ENCODE measurements at places on chromosomes 3 and 15.
A peak's percentile ranks its signal among the peaks of the same experiment; 100 is the strongest.

DNA sequence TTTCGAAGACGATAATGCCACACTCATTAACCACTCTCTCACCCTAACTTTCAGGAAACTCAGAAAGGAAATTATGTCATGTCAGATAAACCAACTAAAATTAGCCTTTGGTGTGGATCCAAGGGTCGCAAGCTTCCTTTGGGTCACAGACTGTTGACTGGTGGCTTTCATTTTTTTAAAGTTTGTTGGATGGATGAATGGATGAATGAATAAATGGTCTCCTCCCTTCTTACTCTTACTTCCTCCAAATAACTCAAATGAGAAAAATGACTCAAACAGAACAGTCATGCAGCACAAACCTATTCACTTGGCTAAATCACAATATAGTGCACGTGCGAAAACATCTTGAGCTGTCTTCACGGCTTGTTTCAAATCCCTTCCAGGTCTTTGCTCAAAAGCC, 82.9 kb upstream of the HACD2 start:
- no peak for DNase-seq

GRCh38 chr3:6396631-6397030, 464.3 kb upstream of the GRM7 start:
- no peak for DNase-seq

DNA sequence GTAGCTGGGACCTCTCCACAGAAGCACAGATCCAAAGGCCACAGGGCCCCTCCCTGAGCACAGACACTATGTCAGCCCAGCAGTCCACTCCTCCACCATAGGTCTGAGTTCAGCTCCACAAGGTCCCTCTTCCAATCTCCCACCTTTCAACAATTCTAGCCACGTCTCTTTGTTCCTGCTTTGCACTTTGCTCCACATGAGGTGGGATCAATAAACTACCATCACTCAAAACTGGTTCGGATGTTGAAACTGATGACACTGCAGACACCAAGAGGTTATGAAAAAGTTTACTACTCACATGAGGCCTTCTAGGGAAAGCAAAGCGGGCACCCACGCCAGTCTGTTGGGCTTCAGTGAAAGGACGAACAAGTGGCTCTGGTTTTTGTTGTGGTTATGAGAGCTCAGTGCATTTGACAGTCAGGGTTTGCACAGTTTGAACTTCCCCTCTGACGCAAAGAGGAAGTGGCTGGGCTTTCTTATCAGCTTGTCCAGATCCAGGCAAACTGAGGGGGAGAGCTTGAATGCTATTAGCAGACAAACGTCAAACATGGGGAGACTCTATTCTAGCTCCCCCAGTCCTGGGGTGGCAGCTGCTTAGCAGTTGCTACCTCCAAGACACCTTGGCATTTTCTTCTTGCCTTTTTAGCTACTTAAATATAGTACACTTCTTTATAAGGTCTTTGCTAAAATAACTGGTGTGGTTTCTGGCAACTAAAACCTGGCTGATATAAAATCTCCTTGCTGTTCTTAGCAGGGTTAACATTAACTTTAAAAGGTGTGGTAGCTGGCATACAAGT, 37.8 kb downstream of the ZNF445 start:
- peak; percentile 41 for DNase-seq

DNA sequence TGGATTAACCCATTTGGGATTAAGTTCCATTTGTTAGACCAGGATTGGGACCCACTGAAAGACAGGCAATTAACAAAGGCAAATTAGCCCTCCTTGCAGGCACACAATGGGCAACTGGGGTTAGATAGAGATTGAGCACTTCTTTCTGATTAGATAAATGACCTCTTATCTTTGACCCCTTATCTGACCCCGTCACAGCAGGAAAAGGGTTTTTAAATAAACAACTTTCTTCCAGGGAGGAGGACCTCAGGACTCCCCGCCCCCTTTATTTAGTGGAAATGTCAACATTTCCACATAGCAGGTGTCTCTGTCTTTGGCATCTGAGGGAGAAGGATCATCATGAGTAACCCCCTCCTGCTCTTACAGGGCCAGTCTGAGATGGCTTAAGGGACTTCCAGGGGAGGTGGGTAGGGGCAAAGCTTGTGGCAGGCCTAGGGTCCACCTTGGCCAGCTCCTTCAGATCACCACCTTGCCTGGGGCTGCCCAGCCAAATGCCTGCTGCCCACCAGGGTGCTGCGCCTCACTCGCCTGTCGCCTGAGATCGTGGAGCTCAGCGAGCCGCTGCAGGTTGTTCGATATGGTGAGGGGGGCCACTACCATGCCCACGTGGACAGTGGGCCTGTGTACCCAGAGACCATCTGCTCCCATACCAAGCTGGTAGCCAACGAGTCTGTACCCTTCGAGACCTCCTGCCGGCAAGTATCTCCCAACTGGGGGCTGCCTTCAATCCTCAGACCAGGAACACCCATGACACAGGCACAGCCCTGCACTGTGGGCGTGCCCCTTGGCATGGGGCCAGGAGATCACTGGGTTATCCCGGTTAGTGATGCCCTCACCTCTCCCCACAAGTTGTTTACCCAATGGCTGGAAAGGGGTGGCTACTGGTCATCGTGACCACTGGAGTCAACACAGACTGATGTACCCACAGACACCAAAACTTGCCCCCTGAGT, 2.6 kb upstream of the WDR6 start:
- no peak for DNase-seq

- DNase-seq, result no peak
Observed at GRCh38 chr15:70289191-70289955, 191.7 kb upstream of the TLE3 start.

GRCh38 chr15:64092075-64092820, 1.4 kb downstream of the CIAO2A start:
- no peak for DNase-seq

DNA sequence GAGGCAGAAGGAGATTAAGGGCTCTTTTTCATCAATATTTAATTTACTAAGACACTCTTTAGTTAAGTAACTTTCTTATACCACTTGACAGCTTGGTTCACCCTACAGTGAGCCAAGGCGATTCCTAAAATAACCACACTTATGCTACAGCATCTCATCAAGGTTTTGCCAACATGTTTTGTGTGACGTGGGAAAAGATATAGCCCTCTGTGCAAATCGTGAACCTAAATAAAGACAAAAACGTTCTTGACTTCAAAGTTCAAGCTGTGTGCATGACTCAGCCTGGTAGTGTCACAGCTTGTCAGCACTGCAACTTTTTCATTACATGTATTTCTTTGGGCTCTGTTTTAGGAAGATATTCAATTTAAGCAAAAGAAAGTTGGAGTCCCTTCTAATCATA, 297.0 kb upstream of the EPHA3 start:
- DNase-seq, result no peak

DNA sequence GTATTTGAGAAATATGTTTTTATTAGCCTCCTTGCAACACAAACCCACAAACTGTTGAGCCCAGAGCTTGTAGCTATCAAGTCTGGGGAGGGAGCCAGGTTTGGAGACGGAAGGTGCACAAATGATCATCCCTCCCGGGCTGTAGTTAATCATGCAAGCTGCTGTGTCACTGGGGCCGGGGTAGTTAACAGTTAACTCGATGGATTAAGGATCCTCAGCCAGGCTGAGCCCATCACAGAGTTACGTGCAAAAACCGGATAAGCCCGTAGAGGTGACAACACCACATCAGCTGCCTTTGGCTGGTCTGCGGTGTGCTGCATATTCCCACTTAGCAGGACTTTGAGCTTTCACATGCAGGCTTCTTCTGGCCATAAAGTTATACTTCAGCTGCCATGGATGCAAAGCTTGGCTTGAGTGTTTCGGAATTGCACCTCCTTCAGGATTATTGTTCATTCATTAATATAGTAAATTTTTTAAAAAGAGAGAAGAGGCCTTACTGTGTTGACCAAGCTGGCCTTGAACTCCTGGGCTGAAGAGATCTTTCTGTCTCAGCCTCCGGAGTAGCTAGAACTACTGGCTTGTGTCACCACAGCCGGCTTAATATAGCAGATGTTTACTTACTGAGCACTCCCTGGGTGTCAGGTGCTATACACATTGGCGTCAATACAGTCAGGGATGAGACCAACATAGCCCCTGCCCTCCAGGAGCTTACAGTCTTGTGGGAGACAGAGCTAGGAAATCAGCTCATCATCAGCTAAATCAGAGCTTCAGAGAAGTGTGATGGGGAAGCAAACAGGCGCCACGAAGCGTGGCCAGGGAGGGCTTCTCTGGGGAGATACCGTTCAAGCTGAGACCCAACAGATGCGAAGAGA, 226.8 kb upstream of the BHLHE40 start:
- DNase-seq, result no peak

- no peak for DNase-seq
Observed at GRCh38 chr3:152278756-152279427, 10.2 kb downstream of the MBNL1 start.

DNA sequence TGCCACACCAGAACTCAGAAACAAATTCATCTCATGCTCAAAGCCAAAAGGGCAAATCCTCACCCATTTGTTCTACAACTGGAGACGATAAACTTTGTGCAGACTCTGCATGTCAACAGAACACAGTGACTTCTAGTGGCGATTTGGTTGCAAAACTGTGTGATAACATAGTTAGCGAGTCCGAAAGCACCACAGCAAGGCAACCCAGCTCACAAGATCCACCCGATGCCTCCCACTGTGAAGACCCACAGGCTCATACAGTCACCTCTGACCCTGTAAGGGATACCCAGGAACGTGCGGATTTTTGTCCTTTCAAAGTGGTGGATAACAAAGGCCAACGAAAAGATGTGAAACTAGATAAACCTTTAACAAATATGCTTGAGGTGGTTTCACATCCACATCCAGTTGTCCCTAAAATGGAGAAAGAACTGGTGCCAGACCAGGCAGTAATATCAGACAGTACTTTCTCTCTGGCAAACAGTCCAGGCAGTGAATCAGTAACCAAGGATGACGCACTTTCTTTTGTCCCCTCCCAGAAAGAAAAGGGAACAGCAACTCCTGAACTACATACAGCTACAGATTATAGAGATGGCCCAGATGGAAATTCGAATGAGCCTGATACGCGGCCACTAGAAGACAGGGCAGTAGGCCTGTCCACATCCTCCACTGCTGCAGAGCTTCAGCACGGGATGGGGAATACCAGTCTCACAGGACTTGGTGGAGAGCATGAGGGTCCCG, 199.7 kb downstream of the AKAP13 start:
- no peak for DNase-seq

DNA sequence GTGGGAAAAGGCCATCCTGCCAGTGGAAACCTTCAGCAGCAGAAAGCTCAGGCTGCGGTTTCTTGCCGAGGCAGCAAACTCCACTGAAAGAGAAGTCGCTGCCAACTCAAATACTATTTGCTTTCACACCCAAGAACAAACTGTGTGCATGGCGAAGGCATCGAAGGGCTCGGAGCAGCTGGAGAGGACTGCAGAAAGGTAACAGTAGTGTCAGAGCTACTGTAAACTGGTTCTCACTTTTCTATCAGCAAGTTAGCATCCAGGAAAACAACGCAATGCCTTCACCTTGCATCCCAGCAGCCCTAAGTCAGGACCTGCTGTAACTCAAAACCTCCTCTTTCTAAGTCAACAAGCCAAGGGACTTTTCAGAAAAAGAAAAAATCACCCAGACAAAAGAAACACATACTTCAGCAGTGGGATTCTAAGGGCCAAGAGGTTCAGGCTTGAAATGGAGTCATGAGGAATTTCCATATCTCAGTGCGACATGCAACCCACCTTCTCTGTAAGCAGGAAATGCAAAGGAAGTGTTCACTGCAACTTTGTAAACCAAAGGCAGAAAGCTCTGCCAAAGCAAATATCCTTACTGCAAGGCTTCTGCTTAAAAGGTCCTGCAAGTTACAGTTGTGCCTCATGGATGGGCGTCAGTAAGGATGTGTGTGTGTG, 193.5 kb downstream of the FOXP1 start:
- no peak for DNase-seq

GRCh38 chr15:79089890-79090486, 592 bp downstream of the RASGRF1 start:
- DNase-seq, result no peak

GRCh38 chr15:101028321-101028720, 109.2 kb downstream of the LRRK1 start:
- DNase-seq, result no peak

DNA sequence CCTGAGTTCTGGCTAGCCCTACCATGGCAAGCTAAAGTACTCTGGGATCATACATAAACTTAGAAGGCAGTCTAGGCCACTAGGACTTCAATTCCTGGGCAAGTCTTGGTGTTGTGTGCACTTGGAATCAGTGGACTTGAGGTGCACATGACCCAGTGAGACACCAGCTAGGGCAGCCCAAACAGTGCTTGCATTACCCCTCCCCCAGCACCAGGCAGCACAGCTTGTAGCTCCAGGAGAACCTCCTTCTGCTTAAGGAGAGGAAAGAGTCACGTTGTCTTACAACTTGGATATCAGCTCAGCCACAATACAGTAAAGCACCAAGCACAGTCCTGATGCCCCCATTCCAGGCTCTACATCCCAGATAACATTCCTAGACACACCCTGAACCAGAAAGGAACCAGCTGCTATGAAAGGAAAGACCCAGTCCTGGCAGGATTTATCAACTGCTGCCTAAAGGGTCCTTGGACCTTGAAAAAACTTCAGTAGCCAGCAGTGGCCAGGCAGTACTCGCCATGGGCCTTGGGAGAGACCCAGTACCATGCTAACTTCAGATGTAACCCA, 57.2 kb downstream of the MYO9A start:
- DNase-seq, result no peak

GRCh38 chr3:162641907-162642306, 1145.3 kb downstream of the OTOL1 start:
- no peak for DNase-seq

GRCh38 chr3:128498127-128498626, 5.2 kb upstream of the GATA2 start:
- DNase-seq, result no peak

DNA sequence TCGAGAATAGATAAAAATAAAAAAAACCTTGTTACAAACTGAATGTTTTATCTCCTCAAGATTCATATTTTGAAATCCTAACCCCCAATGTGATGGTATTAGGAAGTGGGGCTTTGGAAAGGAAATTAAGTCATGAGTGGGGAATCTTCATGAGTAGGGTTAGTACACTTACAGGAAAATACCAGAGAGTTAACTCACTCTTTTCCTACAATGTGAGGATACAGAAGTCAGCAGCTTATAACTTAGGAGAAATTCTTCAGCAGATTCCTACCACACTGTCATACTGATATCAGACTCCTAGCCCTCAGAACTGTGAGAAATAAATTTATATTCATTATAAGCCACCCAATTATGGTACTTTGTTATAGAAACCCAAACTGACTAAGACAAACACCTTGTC, 453.1 kb downstream of the GBE1 start:
- no peak for DNase-seq

DNA sequence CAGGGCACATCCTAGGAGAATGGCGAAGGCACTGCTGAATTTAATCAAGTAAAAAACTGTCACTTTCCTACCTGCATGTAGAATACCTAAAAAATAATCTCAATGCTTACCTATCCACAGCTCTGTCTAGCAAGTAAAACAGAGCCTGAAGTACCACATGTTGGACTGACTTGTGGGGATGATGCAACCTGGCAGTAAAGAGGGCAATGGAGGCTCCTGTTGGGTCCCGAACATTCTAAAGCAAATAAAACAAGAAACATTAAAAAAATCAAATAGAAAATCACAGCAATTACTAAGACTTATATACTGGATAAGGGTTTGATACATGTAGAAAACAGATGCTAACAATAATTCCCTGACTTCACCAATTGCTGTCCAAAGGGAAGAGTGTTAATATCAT, 56.1 kb downstream of the PTPN9 start:
- no peak for DNase-seq
